Midbrain (tissue), 1 donor: ENCODE measurements at places on chromosomes 13 and 19.

DNA sequence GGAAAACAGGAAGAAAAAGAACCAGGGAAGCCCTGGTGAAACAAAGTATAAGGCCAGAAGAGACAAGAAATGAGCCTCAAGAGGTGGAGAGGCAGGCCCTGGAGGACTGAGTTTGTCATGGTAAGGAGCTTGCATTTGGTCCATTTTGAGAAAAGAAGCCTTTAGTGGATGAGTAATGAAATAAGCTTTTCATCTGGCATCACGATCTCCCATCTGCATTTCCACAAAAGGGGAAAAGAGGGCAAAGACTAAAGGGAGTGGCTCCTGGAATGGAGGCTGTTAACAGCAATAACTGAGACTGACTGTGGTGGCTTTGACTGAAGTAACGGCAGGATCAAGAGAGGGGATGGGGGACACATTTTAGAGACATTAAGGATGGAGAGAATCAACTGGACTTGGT lies 148.8 kb upstream of the NBEA start:
- DNase-seq, result no peak

- DNase-seq, result no peak
Observed at GRCh38 chr13:113298043-113298945, 1.3 kb downstream of the LAMP1 start.

- DNase-seq, result no peak
Observed at GRCh38 chr19:18879579-18880373, 16.2 kb downstream of the CERS1 start.

DNA sequence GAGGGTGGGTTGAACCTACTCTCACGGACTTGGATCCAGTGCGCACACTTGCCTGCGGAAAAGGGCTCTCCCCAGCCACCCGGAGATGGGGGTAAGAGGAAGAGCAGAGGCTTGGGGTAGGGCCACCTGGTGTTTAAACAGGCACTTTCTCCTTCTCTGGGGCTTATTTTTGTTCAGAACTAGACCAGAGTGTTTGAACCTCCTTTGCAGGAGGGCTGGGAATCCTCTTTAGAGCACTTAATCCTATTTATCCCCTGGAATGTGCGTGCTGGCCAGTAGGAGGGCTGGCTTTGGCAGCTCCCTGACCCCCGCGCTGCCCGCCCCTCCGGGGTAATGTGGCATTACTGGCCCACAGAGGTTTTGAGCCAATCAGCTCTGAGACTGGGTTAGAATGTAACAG lies 2.0 kb downstream of the RGS9BP start:
- no peak for DNase-seq
